Osteocyte (in vitro differentiated cells): ENCODE measurements at places on chromosomes 3 and 15. TPM values are rescaled to one million over a fixed set of nuclear protein-coding genes. Genes with fewer than 3 reads are reported as not detected.

Gene RASA2
- 8.4 and 9.9 TPM in 2 replicates for total RNA-seq

Gene PLA2G4D
- total RNA-seq: not detected in 2 replicates

Gene STAC
- not detected in 2 replicates for total RNA-seq

Gene SMCO1
- not detected in 2 replicates for total RNA-seq

DNA sequence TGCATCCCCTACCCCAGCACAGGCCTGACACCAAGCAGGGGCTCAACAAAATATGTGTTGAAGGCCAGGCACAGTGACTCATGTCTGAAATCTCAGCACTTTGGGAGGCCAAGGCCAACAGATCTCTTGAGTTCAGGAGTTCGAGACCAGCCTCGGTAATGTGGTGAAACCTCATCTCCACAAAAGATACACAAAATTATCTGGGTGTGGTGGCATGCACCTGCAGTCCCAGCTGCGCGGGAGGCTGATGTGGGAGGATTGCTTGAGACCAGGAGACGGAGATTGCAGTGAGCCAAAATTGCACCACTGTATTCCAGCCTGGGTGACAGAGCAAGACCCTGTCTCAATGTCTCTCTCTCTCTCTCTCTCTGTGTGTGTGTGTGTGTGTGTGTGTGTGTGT, 30.7 kb upstream of the CYP11A1 start:
- no peak for DNase-seq

DNA sequence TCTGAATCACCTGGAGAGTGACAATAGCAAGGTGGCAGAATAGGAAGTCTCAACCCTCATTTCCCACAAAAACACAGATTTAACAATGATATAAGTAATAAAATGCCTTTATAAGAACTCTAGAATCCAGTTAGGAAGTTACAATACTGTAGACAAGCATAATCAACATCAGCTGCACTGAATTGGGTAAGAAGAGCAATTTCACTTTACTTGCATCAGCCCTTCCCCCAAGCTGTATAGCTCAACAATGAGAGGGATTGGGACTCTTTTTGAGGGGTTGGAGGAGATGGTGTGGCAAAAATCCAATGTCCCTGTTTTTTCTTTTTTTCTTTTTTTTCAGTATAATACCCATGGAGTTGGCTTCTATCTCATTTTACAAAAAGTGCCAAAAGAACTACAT, 63.1 kb downstream of the SERP1 start:
- no peak for DNase-seq

DNA sequence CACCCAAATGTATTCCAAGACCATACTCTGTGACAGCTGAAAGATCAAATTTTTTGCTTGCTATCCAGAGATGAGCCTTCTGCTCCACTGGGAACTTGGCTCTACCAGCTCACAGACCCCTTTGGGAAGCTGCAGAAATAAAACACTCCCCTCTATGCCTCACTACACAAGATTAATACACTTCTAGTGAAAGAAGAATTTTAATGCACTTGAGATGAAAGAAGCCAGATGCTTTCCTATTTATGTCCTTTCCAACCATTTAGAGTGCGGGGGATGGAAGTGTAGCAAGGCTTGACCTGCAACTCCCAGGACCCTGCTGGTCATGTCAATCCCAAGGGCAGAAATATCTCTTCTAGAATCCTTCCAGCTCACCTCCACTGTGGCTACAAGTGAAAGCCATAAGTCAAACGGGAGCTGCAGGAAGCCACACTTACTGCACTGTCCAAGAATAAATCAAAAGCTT, 34.7 kb downstream of the ANXA2 start:
- DNase-seq: no peak

GRCh38 chr3:21562243-21562642, 188.8 kb downstream of the ZNF385D start:
- DNase-seq: no peak

DNA sequence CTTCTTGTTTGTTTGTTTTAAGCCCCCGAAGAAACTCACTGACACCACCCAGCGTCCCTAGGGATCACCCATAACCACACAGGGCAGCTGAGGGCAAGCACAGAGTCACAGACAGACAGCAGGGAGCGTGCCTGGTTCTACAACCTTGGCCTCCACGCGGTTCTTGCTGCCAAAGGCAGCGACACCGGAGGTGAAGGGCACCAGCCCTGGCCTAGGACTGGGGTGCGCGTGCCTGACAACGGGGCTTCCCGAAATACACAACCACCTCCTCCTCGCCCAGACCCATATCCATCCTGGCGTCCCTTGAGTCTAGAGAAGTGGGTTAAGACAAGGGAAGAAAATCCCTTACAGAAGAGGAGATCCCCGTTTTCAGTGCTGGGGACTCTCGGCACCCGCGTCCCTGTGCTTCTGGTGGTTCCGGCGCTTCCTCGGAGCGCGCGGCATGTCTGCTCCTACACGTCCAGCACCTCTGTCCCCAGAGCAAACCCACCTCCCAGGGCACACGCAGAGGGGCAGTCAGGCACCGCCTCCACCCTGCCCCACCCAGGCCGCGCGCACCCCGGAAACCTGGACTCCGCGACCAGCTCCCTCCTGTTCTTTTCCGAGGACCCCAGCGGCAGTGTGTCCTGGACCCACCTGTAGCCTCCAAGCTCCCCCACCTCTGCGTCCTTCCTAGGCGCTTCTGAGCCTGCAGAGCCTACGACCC, 911 bp downstream of the RFTN1 start:
- no peak for DNase-seq

DNA sequence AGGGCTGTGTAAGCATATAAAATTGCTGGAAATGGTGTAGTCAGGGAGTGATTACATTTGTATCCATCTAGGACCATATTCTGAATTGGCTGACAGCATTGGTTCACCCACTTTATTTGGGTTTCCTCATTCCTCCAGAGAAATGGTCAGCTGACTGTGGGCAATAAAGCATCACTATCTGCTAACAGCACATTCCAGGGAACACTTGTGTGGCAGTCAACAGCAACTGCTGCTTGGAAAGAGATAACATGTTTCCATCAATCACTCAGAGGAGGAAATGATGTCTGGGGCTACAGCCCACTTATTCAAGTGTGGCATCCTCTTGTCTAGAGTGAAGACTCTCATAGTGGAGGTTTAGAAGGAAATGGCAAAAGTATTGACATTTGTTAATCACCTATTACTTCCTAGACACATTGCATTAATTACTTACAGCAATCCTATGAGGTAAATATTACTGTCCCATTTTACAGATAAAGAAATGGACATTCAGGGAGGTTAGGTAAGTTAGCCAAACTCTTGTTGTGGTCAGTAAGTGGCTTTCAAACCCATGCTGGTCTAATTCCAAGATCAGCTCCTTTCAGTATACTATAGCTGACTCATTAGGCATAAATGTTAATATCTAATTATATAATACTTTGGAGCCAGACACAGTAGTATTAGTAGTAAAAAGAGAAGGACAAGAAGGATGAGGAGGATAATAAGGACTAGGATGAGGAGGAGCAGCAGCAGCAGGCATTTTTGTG, 247.8 kb downstream of the ALCAM start:
- no peak for DNase-seq

GRCh38 chr3:112759681-112760080, 87.0 kb downstream of the CD200R1L start:
- DNase-seq: no peak
